ENCODE measurements at places on chromosomes 4 and X.

DNA sequence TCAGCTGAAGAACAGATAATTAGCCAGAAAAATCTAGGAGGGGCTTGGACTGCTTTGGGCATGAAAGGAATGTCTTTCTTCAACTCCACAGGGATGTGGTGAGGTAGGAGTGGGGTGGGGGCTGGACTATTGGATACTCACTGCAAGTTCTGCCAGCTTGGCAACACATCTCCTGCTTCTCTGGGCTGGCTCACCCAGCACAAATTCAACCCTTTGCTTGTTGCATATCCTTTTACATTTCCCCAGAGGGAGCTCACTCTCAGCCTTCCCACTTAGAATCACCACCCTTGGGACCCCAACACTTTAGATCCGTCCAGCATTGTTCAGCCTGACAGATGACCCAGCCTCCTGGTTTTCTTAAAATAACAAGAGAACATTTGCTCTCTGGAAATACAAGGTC, 120.6 kb downstream of the KDR start:
- no peak for DNase-seq

- no peak for DNase-seq
Observed at GRCh38 chr4:47747211-47747610, 90.7 kb downstream of the CORIN start.

- DNase-seq: no peak
Observed at GRCh38 chr4:5995901-5996623, 22.2 kb downstream of the C4orf50 start.

GRCh38 chrX:133527825-133528224, 112.5 kb upstream of the GPC4 start:
- DNase-seq: no peak

- DNase-seq: no peak
Observed at GRCh38 chr4:98779088-98779487, 120.7 kb upstream of the TSPAN5 start.

DNA sequence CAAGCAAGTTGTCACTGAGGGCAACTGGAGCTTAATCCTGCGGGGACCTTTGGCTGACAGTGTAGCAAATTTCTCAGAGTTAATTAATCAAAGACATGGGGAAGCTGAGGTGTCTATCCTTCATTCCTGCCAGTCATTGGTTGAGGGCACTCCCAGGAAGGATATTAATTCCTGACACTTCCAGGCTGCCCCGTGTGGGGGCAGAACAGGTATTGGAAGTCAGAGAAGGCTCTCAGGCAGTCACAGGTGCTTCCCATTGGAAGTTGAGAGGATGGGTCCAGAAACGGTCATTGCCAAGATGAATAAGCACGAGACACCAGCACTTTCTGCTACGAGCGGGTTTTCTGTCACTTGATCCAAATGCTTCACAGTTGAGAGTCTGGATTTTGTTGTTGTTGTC, 29.1 kb upstream of the CD38 start:
- DNase-seq: no peak

- no peak for DNase-seq
Observed at GRCh38 chr4:150149381-150149780, 71.1 kb downstream of the DCLK2 start.

DNA sequence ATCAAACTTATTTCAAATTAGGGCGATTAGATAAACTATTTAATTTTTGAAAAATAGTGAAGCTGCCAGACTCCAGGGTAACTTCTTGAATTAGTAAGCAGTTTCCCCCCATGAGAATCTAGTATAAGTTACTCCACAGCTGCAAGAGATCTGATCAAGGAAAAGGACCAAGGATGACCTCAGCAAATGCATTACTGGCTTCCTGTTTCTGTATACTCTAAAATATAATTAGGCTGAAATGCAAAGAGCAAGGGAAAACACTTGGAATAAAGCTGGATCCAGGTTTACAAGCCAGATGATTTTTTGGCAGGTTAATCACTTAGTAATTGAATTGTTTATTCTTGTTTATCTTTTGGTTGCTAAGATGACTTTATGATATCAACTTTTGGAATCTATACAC, 13.4 kb upstream of the P2RY10 start:
- DNase-seq: no peak

DNA sequence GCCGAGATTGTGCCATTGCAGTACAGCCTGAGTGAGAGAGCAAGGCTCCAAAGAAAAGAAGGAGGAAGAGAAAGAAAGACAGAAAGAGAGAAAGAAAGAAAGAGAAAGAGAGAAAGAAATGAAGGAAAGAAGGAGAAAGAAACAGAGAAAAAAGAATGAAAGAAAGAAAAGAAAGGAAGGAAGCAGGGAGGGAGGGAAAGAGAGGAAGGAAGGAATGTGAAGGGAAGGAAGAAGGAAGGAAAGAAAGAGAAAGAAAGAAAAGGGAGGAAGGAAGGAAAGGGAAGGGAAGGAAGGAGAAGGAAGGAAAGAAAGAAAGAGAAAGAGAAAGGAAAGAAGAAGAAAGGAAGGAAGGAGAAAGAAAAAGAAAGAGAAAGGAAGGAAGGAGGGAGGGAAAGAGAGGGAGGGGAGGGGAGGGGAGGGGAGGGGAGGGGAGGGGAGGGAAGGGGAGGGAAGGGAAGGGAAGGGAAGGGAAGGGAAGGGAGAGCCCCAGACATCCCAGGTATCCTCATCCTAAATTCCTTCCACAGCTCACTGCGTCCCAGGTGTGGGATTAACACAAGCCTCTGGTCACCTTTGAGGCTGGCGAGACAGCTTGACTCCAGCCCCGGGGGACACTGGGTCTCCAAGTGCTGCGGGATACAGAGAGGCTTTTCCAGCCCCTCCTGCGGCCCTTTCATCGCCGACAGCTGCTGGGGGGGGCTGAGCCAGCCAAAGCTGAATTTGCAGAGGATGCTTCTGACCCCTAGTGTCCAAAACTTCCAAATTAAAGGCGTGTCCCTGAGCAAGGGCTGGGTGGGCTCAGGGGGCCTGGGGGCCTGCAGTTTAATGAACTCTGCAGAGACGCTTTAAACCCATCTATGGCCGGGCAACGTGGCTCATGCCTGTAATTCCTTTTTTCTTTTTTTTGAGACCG, 24.2 kb upstream of the CSF2RA start:
- DNase-seq: no peak

GRCh38 chr4:148632476-148632875, 190.3 kb upstream of the NR3C2 start:
- no peak for DNase-seq

DNA sequence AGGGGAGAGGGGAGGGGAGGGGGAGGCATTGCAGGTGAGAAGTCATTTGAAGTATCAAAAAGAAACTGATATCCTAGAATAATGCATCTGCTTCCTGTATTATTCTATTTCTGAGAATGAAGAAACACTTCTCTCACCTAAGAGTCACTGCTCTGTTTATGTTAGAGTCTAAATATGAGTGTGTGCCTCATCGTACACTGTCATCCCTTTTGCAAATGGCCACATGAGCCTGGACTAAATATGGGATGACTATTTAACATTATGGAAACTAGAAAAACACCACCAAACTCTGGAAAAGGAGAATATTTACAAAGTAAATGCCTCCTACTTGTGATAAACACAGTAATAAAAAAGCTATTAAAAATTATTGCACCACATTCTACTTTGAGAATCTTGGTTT, 146.4 kb upstream of the NOCT start:
- no peak for DNase-seq

- no peak for DNase-seq
Observed at GRCh38 chr4:161680146-161680545, 483.7 kb downstream of the FSTL5 start.

DNA sequence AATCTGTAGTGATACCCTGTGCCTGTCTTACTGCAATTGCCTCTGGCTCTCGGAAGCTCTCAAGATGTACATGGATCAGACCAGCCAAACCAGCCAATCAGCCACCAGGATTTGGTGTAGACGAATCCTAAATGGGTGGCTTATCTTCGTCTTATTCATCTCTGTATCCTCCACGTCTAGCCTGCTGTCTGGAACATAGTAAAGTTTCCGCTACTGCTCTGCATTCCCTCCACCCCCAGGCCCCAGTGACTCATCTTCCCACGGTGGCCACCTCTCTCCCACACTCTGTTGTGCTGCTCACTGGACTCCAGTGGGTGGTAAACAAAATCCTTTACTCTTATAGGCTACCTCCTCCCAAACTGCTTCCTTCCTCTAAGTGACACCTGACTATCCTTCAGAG, 37.8 kb downstream of the SEPTIN6 start:
- no peak for DNase-seq

- no peak for DNase-seq
Observed at GRCh38 chr4:182245541-182246215, 2.5 kb downstream of the TENM3 start.

DNA sequence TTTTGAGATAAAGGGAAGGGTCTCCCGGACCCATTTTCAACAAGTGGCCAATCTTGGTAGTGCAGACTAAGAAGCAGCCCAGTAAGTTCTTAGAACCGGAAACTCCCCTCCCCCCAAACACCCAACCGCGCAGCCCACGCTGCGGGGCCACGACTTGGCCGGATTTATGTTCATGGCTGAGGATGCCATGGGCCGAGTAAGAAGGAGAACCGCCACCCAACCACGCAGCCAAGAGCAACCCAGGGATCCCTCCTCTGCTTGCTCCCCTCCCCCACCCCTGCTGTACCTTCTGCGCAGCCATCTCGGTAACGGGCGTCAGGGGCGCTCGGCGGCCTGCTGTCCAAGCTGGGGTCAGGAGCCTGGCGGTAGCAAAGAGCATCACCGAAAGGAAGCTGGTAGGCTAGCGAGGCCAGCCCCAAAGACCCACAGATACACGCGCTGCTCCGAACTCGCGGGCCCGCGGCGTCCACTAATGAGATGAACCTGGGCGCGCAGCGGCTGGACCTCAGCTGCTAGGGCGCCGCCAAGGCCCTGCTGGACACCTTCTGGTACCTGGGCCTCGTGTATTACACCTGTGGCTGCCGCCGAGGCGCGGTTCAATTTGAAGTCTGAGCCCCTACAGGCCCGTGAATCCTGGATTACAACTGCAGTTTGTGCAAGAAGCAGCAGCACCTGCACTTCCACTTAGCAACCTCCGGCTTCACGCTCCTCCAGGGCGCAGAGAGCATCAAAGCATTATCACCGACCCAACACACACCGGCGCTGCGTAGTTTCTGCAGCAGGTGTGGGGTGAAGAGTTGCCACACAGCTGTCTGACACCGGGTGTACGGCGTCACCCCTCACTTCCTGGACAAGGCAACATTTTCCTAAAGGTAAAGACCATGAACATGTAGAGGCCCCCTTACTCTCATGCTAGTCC, 63.4 kb downstream of the NUDT10 start:
- no peak for DNase-seq

DNA sequence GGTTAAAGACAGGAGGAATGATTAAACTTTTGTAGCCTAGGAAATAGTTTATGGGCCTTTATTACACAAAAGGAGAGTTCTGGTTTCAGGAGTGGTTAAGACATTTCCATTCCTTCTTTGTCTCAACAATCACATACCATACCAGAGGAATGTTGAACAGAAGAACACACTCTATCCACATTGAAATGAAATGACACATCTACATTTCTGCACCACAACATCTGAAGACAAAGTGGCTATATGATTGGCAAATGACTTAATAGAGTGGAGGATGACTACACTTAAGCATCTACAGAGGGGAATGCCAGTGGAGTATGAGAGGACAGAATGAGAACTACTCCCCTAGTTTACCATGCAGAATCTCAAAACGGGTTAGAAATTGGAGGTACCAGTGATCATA, 8.0 kb downstream of the CYP2U1 start:
- no peak for DNase-seq

- DNase-seq: no peak
Observed at GRCh38 chr4:38958453-38959190, 73.6 kb downstream of the TMEM156 start.

DNA sequence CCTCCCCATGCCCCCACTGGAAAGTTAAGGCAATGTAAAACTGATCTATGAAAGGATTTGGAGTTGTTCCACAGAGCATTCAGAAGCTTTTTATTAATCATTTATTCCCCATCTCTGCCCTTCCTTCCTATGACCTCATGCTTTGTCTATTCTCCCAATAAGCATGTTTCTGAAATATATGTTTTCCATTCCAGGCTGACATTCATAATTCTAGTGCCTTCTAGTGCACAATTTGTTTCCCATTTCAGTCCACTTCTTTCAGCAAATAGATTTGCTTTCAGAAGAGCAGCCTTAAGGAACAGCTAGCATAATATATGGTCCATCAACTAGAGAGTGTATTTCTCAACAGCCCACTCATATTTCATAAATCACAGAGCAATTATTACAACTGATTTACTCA, 77.1 kb upstream of the ATXN3L start:
- DNase-seq: no peak

DNA sequence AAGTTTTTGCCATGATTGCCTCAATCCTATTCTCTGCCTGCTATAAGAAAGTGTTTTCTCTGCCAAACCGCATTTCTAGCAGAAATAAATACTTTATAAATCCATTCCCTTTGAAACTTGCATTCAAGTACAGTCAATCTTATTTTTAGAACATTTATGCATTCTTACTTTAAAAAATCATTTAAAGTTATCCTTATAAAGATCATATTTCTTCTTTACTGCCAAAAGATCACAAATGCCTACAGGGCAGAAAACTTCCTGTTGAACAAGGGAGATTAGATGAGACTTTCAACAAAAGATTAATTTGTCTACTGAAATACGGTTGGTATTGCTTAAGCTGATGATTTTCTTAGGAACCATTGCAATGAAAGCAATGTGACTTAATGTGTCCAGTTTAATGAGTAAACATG, 207.2 kb upstream of the SLIT2 start:
- DNase-seq: no peak

DNA sequence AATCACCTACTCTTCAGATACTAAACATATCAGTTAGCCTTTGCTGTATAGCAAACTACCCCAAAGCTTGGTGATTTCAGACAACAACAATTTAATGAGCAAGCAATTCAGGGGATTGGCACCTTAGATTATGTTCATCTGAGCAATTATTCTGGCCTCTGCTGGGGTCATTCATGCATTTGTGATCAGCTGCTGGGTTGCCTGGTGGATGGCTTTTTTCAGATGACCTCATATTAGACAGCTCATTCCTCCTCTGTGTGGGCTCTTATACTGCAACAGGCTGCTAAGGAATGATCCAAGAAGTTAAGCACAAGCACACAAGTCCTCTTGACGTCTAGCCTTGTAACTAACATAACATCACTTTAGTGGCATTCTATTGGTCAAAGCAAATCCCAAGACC, 153.0 kb upstream of the PPP1R2C start:
- DNase-seq: no peak

DNA sequence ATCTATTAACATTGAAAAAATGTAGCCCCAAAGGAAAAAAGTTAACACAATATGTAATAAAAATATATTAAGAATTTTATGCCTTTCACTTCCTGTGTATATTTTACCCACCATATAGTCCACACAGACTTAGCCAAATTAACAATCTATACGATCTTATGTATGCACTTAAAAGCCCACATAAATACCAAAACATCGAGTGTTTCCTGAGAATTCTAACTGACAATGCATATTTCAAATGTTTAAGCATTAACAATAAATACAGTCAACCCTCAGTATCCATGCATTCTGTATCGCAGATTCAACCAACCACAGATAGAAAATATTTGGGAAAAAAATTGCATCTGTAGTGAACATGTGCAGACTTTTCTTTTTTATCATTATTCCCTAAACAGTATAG, 226.8 kb downstream of the COL25A1 start:
- no peak for DNase-seq

GRCh38 chrX:64379924-64380323, 15.3 kb downstream of the MTMR8 start:
- no peak for DNase-seq

All from stimulated activated CD8-positive, alpha-beta memory T cell treated with anti-CD3 and anti-CD28 coated beads, Interleukin-2, amount 100 ng/mL, for 1 hour (primary cell).